B cell (primary cell): ENCODE measurements at places on chromosomes 2 and 18.

- no peak for DNase-seq
Observed at GRCh38 chr18:49616618-49617328, 54.9 kb downstream of the LIPG start.

- no peak for DNase-seq
Observed at GRCh38 chr2:157620956-157621355, 7.7 kb downstream of the ACVR1C start.

DNA sequence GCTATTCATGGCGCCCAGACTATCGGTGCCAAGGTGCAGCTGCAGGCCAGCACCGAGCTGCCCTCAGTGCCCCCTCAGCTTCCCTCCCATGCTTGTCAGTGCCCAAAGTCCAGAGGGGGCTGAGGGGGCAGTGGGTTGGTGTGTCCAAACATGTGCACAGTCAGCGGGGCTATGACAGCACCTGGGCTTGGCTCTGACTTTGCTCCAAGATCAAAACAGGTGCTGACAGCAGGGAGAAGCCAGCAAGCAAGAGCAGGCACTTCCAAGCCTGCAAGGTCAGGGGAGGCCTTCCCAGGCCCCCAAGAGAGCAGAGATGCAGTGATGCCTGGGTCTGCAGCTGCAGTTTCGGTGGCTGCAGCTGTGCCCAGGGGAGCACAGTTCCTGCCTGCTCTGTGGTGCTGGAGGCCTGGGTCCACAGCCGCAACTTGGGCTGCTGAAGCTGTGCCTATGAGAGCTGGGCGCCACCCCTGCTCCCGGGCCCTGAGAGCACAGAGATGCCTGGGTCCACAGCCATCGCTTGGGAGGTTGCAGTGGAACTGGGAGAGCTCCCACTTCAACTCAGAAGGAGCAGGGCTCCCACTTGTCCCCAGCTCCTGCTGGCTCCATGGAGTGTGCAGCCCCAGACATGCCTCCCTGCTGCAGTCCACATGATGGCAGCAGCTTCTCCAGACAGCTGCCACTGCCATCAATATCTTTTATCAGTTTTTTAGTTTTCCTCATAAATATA is 775.3 kb upstream of the POU3F3 start:
- no peak for DNase-seq

GRCh38 chr18:8718401-8718913 is 13.1 kb downstream of the MTCL1 start:
- DNase-seq, result no peak

DNA sequence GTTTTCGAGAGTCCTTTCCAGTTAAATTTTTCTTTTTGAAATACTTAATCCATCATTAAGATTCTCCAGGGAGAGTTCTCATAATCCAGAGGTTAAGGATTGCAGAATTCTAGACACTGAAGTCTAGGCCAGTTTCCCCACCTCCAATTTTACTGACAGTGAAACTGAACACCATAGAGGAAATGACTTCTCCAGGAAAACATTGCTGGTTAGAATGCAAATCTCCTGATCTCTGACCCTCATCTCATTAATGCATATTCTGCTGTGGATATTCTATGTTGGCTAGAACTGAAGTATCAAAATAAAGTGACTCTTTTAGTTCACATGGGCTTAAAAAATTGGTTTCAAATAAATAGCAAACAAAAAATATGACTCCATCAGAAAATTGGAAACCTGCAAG is 105.8 kb upstream of the UGP2 start:
- DNase-seq, result no peak

- peak; percentile 61 for DNase-seq
Observed at GRCh38 chr2:85851253-85852151, 37.3 kb downstream of the ST3GAL5 start.

GRCh38 chr2:108965540-108966289 is 23.3 kb downstream of the EDAR start:
- DNase-seq, result no peak

DNA sequence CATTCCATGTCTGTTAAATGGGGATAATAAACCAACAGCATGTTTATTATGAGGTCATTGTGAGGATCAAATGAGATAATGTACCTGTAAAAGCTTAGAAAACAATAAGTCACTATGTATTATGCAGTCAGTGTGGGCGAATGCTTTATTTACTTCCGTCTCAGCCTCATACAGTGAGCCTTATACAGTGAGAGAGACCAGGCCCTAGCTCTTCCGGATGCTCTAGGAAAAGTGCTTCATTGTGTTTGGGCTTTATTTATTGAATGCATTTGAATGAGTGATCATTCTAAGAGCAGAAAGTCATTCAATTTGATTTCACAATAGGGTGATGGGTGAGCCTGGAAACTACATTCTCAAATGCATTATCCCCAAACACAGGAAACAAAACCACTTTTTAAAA is 603.9 kb upstream of the FANCL start:
- no peak for DNase-seq

GRCh38 chr18:67646890-67647289 is 130.4 kb upstream of the DSEL start:
- DNase-seq, result no peak

DNA sequence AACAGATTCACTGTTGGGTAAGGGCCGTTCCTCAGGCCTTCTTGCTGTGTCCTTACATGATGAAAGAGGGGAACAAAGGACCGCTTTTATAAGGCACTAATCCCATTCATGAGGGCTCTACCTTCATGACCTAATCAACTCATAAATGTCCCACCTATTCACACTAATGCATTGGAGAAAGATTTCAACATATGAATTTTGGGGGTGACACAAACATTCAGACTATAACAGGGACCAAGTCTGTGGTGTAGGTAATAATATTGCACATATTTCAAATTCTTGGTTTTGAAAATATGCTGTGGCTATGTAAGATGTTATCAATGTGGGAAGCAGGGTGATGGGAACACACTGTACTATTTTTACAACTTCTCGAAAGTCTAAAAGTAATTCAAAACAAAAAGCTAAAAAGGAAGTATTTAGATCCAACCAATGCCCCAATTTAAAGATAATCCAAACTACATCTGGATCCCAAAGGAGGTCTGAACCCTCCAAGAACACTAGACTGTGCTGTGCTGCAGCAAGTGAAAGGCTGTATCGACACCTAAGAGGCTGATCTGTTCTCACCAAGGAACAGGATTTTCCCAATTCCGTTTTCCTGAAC is 82.4 kb upstream of the TGIF1 start:
- no peak for DNase-seq

- peak; percentile 15 for DNase-seq
Observed at GRCh38 chr2:2057125-2057721, 273.9 kb downstream of the MYT1L start.

DNA sequence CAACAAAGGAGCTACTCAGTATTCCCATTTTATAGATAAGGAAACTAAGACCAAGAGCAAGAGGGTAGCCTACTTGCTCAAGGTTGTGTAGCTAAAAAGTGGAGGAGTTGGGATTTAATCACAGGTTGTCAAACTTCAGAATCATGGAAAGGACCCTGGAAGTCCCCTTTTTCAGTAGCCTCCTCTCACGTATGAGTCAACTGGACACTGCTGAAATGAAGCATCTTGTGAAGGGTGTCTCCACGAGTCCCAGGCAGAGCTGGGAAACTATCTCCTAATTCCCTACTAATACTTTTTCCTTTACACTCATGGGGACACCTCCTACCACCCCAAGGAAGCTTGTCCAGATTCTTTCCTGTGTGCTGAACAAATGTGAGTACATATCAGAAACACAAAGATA is 155.8 kb downstream of the RHBDD1 start:
- DNase-seq, result no peak

- no peak for DNase-seq
Observed at GRCh38 chr2:223100061-223100511, 48.1 kb downstream of the KCNE4 start.

GRCh38 chr2:241112592-241112991 is 10.5 kb upstream of the MTERF4 start:
- DNase-seq, result peak; percentile 43

DNA sequence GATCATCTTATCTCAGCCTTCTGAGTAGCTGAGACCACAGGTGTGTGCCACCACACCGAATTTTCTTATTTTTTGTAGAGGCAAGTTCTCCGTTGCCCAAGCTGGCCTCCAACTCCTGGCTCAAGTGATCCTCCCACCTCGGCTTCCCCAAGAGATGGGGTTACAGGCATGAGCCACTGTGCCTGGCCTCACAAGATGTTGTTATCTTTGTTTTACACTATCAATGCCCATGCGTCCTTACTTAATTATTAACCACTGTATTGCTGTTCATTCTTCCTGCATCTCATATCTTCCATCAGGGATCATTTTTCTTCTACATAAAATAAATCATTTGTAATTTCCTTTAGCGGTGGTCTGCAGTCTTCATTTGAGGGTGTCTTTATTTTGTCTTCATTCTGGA is 181.9 kb downstream of the TGIF1 start:
- DNase-seq, result no peak
